ENCODE measurements at places on chromosomes 3 and 15.

DNA sequence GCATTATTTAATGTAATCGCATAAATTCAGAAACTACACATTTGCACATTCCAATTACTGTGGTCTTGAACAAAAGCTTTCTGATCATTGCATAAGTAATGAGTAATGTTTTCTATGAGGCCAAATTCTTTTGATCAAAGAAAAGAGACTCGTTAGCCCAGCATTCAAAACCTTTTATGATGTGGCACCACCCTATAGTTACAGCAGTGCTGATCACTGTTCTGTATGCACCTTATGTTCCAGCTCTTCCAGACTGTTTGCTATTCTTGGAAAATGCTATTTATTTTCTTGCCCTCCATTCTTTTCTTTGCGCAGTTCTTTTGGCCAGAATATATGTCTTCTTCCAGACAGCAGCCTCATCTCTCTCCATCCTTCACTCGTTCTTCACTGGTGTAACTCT lies 42.3 kb downstream of the MAP3K13 start:
- no peak for DNase-seq

DNA sequence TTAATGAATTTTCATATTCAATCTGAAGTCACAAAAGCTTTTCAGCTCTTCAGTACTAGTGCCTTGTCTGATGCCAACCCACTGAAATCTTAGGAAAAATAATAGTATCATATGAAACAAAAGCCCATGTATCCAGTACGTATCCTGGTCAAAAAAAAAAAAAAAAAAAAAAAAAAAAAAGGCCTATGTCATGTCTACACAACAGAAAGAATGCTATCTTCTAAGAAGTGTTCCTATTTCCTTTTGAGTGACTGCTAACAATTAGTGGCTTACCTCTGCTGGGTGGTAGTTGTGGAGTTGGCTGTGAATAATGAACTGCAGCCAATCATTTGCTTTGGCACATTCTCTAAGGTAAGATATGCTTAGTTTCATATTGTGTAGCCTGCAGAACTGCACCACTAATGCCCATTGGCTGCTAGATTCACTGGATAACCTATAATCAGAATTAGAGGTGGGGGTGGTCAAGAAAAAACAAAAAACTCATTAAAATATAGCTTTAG lies 59.6 kb downstream of the EIF3J start:
- DNase-seq = no peak

DNA sequence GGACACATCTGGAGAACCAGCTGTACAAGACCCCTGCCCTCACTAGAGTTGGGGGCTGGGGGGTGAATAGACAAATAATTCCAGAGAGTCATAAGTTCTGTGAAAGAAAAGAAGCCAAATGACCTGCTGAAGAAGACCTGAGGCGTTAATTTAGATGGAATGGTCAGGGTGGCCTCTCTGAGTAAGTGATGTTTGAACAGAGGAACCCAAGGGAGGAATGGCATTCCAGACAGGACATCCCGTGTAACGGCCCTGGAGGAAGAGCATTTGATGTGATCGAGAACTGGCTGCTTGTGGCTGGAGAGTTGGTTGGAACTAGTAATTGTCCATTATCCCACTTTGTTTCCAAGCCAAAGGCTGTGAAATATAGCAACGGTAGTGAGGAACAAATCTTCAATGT lies 1.7 kb downstream of the NR2C2 start:
- no peak for DNase-seq

DNA sequence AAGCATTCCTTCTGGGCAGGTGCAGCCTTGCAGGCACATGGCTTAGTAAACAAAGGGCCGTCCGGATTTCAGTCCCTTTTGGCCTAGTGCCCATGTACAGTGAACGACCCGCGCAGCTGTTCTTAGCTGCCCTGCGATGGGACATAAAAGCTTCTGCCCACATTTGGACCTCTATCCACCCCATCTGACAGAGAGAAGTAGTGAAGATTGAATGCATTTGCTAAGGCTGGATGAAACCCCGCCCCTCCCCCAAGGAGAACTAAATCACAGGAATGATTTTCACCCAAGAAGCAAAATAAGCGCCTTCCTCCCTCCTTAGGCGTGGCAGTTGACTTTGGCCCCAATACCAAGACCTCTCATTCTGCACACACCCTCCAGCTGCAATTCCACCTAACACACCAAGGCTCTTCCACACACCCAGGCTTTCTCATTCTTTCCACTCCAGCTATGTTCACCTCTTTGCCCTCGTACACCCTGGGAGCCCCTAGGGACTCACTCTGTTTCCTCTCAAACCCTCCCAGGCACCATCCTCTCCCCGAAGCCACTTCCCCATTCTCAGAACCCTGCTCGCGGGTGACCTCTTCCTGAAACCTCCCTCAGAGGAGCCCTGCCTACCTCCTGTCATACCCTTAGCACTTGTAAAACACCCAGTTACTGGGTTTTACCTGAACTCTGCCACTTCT lies 14.1 kb upstream of the HRH1 start:
- no peak for DNase-seq

DNA sequence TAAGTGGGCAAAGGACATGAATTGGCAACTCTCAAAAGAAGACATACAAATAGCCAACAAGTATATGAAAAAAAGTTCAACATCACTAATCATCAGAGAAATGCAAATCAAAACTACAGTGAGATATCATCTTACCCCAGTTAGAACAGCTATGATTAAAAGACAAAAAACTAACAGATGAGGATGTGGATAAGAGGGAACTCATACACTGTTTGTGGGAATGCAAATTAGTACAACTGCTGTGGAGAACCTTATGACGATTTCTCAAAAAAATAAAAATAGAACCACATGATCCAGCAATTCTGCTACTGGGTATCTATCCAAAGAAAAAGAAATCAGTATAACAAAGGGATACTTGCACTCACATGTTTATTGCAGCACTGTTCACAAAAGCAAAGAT lies 28.6 kb downstream of the NEK10 start:
- no peak for DNase-seq

DNA sequence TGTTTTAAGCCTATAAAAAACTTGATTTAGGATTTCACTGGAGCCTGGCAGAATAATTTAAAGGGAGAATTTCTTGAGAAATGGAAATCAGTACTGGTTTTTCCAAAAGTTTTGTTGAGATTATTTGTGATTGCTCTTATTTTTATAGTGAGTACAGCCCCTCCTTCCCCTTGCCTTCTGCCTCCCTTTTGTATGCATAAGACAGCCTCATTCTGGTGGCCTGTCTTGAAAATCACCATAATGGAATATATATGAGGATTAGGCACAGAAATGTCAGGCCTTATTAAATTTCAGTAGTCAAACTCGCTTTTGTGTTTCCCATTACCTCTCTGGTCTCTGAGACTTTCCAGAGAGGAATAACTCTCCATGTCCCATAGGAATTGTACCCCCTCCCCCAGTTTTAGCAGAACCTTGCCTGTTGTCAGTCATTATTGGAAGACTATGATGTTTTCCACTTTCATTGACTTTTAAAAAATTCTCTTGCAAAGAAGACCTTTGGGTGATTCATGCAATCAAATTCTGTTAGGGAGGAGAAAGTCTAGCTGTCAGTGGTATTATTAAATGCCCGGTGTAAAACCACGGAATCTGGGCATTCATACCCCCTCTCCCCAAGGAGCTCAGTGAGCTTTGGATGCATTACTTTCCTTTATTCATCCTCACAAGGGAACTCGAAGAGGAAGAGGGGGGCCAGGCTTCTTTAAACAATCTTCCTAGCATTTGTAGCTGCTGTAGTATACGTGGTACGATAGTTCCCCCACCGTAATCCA lies 171.6 kb upstream of the TSC22D2 start:
- no peak for DNase-seq

DNA sequence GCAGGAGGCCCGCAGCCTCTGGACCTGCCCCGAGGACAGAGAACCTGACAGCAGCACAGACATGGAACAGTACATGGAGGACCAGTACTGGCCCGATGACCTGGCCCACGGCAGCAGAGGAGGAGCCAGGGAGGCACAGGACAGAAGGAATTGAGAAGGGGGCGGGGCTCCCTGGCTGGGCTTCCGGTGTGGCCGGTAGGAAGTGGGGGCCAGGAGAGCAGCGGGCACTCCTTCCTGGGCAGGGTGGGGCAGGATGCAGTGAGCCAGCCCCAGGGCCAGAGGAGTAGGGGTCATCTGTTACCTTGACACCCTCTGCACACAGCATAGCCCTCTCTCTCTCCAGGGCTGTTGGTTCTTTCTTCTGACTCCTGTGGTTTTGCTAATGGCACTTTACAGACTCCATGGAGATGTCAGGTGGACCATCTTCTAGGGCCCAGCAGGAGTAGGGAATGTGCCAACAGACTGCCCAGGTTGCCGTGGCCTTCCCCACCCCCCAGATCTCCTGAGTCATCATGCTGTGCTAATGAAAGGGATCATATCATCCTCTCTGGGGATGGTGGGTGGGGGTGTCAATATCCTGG lies 8.6 kb upstream of the ISG20 start:
- no peak for DNase-seq

DNA sequence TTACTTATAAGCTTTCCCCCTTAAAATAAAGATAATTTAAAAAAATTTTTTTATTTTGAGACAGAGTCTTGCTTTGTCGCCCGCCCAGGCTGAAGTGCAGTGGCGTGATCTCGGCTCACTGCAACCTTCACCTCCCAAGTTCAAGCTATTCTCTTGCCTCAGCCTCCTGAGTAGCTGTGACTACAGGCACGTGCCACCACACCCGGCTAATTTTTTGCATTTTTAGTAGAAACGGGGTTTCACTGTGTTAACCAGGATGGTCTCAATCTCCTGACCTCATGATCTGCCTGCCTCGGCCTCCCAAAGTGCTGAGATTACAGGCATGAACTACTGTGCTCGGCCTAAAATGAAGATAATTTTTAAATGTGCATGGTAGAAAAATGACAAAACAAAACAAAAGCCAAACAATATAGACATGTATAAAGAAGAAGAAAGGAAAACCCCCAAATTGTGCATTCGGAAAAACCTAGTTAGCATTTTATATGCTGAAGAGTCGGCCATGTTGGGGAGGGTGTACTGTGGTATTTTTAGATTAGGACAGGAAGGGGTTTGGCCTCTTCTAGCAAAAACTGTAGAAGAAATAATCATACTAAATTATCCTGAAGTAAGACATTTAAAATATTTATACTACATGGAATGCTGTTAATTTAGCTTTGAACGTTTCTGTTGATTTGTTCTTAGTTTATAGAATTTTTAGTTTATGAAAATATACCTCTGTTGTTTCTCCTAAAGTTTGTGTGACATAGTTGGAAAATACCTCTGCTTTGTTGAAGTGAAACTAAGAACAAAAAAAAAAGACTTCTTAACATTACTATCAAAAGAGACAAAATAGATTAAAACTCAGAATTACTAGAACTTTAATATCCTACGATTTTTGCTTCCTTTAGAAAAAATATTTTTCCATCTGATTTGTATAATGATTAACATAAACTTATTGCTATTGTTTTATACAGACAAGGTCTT lies 7.4 kb downstream of the APPL1 start:
- DNase-seq = no peak

- no peak for DNase-seq
Measured at GRCh38 chr15:58669108-58669507, 80.4 kb downstream of the ADAM10 start.
